Fibroblast of villous mesenchyme (primary cell): ENCODE measurements at places on chromosomes 16 and 17. TPM values are rescaled to one million over a fixed set of nuclear protein-coding genes. Genes with fewer than 3 reads are reported as not detected.

The CD79B gene
- not detected in 2 replicates for total RNA-seq

GRCh38 chr16:82033683-82034300 lies 1.3 kb upstream of the HSD17B2 start:
- DNase-seq = no peak

GRCh38 chr17:77688369-77688768 lies 270.1 kb upstream of the TNRC6C start:
- DNase-seq = no peak

DNA sequence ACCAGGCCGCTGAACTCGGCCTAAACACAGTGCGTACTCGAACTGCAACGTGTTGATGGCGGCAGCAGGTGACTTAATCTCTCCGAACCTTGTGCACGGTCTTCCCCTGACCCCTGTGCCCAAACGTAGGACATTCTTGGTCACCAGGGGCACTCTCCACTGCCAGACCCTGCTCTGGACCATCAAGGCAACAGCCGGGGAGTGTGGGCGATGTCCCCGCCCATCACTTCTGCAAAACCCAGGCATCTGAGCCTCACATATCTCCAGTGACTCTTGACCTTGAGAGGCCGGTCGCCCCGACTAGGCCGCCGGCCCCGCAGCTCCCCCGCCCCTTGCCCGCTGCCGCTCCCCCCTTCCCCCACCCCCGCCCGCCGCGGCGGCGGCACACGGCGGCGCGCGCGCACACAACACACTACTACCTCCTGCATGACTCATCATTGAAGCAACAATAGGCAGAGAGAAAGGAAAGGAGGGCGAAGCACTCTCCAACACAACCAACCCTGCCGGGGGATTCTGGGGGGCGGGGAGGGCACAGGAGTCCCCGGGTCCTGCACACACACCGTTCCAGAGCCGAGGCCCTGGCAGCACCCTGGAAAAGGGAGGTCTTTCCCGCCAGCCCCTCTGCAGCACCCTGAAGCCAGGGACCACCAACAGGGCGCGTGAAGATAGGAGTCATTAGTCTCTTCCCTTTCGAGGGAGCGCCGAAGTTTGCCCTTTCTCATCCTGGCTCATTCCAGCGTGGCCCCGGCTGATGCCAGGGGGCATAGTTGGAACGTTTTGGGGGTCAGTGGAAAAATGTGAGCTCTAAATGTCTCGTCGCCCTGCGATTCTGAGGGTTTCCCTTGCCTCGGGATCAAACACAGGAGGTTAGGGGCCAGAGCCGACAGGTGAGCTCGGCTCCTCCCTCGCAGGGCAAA lies 1.9 kb downstream of the MNT start:
- peak; percentile 80 for DNase-seq

DNA sequence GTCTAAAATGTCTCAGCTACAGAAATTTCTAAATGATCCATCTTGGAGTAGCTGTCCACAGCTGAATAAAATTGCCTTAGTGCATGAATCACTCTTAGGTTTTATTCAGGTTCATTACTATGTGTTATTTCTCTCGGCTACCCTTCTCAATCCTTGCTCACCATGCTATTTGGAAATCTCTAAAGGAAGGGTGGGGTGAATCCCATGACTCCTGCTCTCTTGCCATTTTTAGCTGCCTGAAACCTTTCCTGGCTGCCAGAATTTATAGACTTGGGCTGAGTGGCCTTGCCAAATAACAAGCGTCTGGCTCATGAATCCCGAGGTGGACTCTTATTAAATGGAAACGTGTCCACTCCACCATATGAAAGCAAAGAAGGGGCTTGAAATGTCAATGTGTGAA lies 936.1 kb upstream of the SOX9 start:
- DNase-seq = peak; percentile 16

GRCh38 chr17:82858376-82859126 lies 18.7 kb upstream of the ZNF750 start:
- DNase-seq = no peak

GRCh38 chr16:1276580-1276878 lies 20.7 kb downstream of the TPSD1 start:
- no peak for DNase-seq
